ENCODE measurements at places on chromosomes 13 and 19.

DNA sequence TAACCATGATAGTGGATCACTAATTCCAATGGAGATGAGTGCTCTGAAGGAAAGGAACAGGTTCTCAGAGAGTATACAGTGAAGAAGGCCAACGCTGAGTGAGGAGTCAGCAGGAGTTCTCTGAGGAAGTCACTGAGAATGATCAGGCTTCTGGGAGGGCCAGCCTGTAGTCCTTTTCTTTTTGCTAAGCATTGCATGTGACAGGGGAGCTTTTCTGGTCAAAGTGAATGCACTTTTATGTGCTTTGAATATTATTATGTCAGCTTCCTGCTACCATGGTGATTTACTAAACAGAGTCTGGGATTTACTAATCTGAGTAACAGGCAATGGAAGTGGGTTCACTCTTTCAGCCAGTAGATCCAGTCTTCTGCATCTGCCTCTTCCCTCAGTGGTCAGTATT, 81.1 kb upstream of the SERP2 start:
- DNase-seq, result no peak

- DNase-seq, result no peak
Observed at GRCh38 chr19:39983695-39984300, 12.8 kb downstream of the PSMC4 start.

- DNase-seq, result no peak
Observed at GRCh38 chr13:33281951-33282595, 3.5 kb downstream of the STARD13 start.

DNA sequence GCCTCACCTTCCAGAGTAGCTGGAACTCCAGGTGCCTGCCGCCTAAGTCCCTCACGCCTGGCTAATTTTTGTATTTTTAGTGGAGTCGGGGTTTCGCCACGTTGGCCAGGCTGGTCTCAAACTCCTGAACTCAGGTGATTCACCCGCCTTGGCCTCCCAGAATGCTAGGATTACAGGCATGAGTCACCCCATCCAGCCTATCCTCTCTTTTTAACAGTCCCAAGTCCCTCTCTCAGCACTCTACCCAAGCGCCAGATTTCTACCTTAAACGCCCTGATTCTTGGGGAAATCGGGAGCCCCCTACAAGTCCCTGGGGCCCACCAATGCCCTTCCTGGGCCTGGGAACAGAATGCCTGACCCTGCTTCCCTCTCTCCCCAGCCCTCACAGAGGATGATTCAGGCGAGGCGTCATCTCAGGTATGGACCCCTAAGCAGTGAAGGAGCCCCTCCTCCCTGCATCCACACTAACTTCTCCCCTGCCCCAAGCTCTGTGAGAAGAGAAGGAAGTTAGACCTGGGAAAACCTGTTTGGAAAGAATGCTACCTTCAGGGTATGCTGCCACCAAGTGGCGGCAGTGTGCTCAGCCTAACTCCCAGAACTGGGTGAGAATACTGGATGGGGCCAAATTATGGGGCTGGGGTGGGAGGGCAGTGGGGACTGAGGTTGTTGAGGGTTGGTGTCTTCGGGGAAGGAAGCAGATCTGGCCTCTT, 20.8 kb upstream of the EBI3 start:
- peak; percentile 38 for DNase-seq

GRCh38 chr19:51097166-51097738, 11.0 kb downstream of the CTU1 start:
- peak; percentile 25 for DNase-seq

- no peak for DNase-seq
Observed at GRCh38 chr19:46609511-46610412, 8.6 kb downstream of the CALM3 start.

DNA sequence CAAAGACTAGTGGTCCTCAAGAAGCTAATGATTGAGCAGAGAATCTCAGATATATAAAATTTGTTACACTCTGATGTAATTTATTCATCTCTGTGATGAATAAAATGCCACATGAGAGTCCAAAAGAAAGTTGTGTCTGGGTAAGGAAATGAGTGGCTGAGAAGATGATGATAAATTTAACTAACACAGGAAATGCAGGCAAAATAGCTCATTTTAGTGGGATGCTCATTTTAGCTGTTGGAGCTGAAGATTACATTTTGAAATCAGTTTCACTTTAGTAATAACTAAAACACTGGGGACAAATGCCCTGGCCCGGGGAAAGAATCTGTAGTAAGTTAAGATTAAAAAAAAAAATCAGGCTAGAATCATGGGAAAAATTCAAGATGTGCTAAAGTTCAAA, 35.2 kb downstream of the SPRY2 start:
- no peak for DNase-seq

- peak; percentile 65 for DNase-seq
Observed at GRCh38 chr19:35090506-35091214, 25.0 kb upstream of the FXYD3 start.

DNA sequence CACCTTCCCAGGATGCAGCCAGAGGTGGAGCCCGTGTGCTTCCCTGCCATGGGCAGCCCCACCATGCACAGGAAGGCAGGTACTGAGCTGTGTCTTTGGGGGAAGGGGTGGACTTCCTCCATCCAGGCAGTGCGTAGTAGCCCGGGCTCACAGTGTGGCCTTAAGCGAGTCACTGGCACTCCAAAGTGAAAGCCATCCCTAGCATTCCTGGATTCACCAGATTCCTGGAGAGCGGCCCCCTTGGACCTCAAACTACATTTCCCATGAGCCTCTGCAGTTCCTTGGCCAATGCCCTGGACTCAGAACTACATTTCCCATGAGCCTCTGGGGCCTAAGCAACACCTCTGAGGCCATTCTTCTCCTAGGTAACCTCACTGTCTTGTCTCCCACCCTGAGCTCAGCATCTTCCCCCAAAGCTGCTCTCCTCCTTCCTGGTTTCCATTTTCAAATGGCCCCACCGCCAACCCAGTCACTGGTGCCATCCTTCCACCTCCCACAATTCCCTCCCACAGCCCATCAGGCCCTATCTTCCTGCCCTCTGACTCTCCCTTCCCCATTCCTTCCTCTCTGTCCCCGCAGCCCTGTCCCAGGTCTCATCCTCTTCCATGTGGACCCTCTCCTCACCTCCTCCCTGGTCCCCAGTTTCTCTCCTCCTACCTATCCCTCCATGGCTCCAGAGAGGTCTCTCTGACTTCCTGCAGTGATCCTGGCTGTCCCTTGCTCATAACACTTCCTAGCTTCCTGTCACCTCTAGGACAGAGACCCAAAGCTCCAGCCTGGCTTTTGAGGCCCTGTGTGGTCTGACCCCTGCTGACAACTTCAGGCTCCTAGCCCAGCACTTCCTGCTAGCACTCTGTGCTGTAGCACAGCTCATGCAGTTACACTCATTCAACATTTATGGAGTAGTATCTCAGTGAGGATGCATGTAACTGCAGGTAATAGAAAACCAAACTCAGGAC, at the start of gene C19orf81:
TSS of gene C19orf81 (plus strand) at position 13 of the 959 bp plus-strand sequence. CDS start at position 13, 0 bp downstream.
- peak; percentile 23 for DNase-seq

DNA sequence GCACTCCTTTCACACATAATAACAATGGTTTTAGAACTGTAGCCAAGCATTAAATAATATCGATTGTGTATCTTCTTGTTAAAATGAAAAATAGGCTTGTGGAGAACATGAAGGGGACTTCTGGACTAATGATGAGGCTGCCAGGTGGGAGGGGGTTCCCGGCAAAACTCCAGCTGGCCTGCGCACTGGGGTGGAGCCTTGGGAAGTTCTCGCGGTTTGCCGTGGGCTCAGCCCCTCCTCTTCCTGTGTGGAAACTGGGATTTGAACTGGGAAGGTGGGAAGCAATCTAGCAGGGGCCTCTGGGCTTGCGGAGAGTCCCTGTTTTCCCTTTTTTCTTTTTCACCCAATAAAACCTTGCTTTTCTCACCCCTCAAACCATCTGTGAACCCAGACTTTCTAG, 113.7 kb upstream of the SLITRK1 start:
- DNase-seq, result no peak

- peak; percentile 85 for DNase-seq
Observed at GRCh38 chr19:6099599-6099998, 10.7 kb downstream of the RFX2 start.

- DNase-seq, result peak; percentile 82
Observed at GRCh38 chr13:113001241-113002140, 32.5 kb downstream of the MCF2L start.

DNA sequence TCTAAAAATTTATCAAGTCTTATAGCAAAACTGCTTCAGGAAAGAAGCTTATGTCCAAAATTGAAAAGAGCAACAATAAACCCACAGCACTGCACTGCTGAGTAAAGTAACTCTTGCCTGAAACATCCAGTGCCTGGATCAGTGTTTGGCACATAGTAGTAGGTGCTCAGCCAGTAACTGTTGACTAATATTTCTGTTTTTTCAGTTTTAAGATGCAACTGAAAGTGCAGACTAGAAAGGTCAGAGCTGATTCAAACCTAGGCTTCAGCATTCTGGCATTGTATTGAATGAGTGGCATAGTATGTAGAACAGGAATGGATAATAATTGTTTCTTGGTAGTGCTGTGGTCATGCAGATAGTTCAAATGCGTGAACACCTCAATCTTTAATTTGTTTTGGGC, 67.6 kb downstream of the UBL3 start:
- no peak for DNase-seq

- no peak for DNase-seq
Observed at GRCh38 chr13:113408562-113408961, 44.6 kb upstream of the GRTP1 start.

- no peak for DNase-seq
Observed at GRCh38 chr19:32104153-32104849, 241.1 kb upstream of the ZNF507 start.

DNA sequence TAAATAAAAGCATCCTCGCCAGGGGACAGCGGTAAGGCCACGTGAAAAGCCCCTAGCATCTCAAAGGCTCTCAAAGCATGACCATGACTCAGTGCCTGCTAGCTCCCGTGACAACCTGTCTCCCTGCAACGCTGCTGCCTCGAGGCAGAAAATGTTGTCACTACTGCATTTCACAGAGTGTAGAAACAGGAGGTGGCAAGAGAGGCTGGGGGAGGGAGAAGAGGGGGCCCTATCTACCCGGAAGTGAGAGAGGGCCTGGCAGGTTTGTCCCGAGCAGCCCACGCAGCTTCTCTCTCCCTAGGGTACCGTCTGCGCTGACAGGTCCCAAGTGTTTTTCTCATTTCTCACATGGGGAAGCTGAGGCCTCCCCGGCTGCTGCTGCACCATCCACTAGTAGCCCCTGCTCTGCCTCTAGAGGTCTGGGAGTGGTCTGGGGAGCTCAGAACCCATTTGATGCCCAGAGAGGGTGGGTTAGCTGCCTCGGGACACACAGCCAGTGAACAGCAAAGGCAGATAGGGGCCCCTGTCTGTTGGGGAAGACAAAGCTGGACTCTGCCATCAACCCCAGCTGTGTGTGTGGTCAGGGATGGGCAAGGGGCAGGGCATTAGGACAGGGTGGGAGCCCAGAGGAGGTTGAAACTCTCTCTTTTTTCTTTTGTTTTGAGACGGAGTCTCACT, 3.7 kb downstream of the TINCR start:
- no peak for DNase-seq

DNA sequence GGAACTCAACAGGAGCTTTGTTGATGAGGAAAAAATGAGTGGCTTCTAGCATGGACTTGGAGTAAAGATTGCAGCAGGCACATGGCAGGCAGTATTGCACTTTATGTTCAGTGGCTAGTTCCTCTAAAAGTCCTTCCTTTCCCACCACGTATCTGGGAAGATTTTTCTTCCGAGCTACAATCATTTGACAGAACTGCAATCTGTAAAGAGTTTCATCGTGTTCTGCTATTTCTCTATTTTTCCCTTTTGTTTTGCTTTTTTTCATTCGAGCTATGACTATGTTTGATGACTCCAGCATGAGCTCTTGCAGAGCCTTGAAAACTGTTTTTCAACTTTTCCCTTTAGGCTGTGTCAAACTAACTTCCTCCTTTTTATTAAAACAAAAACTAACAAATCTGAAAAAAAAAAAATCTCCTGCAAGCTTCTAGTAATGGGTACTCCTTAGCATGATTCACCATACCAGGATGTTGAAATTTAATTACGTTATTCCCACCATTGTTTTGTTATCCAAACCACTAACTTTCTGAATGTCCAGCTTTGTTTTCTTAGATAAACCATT, 12.3 kb downstream of the CLDN10 start:
- DNase-seq, result no peak

DNA sequence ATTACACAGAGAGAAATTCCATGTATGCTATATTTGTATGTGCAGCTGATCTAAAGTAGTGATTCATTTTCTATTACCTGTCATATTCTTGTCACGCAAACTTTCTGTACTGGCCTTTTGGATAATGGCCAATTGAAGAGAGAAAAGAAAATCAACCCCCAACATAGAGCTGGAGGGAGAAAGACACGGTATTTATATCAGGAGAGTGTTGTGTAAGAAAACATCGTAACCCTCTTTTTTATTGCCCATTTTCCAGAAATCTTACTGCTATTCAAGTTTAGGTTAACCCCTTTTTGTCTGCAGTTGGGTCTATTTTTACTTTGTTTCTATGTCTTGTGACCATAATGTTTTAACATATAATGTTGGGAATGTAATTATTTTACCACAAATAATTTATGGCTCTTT, 27.9 kb downstream of the DGKH start:
- DNase-seq, result no peak
